ENCODE measurements at places on chromosomes 2 and 18.

DNA sequence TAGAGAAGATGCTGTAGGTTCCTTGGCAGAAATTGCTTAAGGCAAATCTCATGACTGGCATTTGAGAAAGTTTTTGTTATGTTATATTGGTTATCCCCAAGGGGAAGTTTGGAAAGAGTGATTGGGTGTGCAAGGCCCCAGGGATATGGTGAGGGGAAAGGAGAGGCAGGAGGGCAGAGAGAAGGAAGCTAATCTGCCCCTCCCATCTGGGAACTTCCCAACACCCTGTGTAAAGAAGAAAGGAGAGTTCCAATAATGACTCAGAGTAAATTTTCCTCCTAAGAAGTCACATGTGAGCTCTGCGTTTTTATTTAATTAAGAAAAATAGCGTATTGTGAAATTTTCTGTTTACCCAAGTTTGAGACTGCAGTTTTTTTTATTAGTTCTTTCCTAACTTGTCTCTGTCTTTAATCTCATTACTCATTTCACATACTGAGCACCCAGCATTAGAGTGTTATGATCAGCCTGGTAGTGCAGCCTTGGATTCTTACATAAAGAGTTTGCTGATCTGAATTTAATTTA lies 3.1 kb upstream of the KYNU start:
- no peak overlapping the region for H3K27ac ChIP-seq
- no peaks in the 10 kb centered on the region for H3K27me3 ChIP-seq
- no peaks in the 10 kb centered on the region for H3K4me1 ChIP-seq
- no peak overlapping the region for H3K4me3 ChIP-seq

DNA sequence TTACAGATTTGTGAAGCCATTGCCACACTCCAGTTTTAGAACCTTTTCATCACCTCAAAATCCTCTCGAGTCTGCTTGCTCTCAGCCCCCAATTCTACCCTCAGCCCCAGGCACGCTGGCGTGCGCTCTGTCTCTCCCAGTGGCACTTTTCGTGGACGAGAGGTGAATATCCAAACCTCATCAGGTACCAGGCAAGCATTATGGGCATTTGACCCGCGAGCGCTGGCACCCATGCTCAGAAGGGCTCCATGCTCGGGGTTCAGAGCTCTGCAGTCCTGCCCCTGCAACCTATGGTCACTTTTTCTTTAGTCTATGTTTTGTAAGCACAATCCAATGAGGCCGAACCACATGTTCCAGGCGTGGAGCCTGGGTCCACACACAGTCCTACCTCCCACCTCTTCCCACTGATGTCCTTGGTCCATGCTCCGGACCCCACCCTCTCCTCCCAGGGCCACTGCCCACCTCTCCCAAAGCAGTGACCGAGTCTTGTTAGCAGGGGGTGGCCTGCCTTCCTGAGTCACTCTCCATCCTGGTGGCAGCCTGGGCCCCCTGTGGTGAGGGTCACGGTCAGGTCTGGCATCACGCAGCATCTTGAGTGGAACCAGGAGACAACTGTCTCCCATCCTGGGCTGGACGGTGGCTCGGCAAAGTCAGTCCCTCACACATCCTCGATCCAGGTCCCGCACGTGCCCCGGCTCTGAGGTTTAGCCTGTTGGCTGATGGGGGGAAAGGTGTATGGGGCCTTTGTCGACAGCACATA lies 256.9 kb downstream of the NDUFA10 start:
- H3K27me3 ChIP-seq, result peaks cover 4% of the 10 kb centered on the region
- H3K27ac ChIP-seq, result no peak overlapping the region
- no peak for DNase-seq
- no peaks in the 10 kb centered on the region for H3K36me3 ChIP-seq
- no peak overlapping the region for H3K4me3 ChIP-seq
- no peaks in the 10 kb centered on the region for H3K4me1 ChIP-seq

- no peaks in the 10 kb centered on the region for H3K4me1 ChIP-seq
- no peak for DNase-seq
- no peak within 1 kb of the TSS for H3K4me3 ChIP-seq
- no peaks in the 10 kb centered on the region for H3K27me3 ChIP-seq
Measured at GRCh38 chr2:75199428-75200011, at the start of gene TACR1. Gene TACR1, minus strand, starts transcription at chr2:75199520. Its CDS starts 586 bp downstream, at chr2:75198934.

- no peak overlapping the region for H3K4me3 ChIP-seq
- H3K4me1 ChIP-seq, result no peaks in the 10 kb centered on the region
- H3K36me3 ChIP-seq, result no peaks in the 10 kb centered on the region
- H3K27me3 ChIP-seq, result no peaks in the 10 kb centered on the region
Measured at GRCh38 chr2:174490051-174490450, 3.2 kb upstream of the GPR155 start.

GRCh38 chr18:38539856-38540255 lies 974.3 kb upstream of the CELF4 start:
- no peaks in the 10 kb centered on the region for H3K4me1 ChIP-seq
- no peaks in the 10 kb centered on the region for H3K27me3 ChIP-seq
- no peak for DNase-seq
- no peaks in the 10 kb centered on the region for H3K36me3 ChIP-seq
- H3K27ac ChIP-seq, result no peak overlapping the region

- H3K4me3 ChIP-seq, result no peak overlapping the region
- no peak overlapping the region for H3K27ac ChIP-seq
- H3K4me1 ChIP-seq, result no peaks in the 10 kb centered on the region
- DNase-seq, result peak; percentile 15
Measured at GRCh38 chr2:45674035-45674816, 22.8 kb downstream of the PRKCE start.

GRCh38 chr2:152062125-152063091 lies 36.4 kb downstream of the CACNB4 start:
- peak; percentile 30 for DNase-seq
- no peaks in the 10 kb centered on the region for H3K36me3 ChIP-seq
- H3K4me1 ChIP-seq, result peaks cover 10% of the 10 kb centered on the region
- H3K4me3 ChIP-seq, result no peak overlapping the region
- no peaks in the 10 kb centered on the region for H3K27me3 ChIP-seq
- no peak overlapping the region for H3K27ac ChIP-seq

DNA sequence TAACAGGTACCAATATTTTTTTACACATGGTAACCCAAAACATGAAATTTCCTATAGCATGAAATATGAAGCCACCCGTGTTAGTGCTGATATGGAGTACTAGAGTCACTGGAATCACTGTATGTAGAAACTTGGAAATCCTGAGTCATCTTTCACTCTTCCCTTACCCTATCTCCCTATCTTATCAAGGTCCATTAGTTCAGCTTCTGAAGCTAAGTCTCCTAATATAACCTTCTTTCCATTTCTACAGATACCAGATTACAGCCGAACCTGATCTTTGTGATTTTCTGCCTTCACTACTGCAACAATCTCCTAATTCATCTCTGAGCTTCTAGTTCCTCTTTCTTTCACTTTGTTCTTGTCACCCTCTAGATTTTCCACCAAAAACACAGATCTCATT lies 59.0 kb downstream of the SEPTIN10 start:
- no peaks in the 10 kb centered on the region for H3K27me3 ChIP-seq
- no peak overlapping the region for H3K4me3 ChIP-seq
- no peak overlapping the region for H3K27ac ChIP-seq
- no peaks in the 10 kb centered on the region for H3K4me1 ChIP-seq
- DNase-seq, result no peak

- no peaks in the 10 kb centered on the region for H3K4me1 ChIP-seq
- H3K36me3 ChIP-seq, result no peaks in the 10 kb centered on the region
- no peak overlapping the region for H3K27ac ChIP-seq
- no peaks in the 10 kb centered on the region for H3K27me3 ChIP-seq
- 0 out of 2 replicates have a peak overlapping the region, but pooled peaks have one; percentile 18 for H3K4me3 ChIP-seq
Measured at GRCh38 chr2:181683518-181684453, 3.5 kb upstream of the NEUROD1 start.

DNA sequence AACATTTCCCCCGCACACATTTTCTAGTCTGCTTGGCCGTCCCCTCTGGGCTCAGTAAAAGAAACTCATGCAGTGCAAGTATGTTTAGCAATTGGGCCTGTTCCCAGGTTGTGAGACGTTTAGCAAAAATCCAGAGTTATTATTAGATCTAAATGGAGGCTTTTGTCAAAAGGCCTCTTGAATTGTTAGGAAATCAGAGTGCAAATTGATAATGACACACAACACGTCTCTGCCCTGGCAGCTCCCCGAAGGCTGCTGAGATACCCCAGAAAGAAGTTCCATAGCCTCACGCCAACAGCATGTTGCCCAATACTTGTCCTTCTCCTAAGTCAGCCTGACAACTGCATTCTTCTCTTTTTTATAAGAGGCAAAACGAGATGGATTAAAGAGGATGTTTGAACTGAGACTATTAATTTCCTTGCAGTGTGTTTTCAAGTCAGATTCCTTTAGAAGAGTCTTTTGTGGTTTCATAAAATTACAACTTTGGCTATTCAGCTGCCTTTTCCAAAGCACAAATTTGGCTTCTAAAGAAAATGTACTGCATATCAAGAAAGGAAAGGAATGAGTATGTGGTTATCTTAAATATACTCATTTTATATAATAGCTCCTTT lies 202.2 kb downstream of the TRIB2 start:
- no peaks in the 10 kb centered on the region for H3K27me3 ChIP-seq
- H3K4me3 ChIP-seq, result no peak overlapping the region
- peak overlapping the region; percentile 7 for H3K27ac ChIP-seq
- peaks cover 28% of the 10 kb centered on the region for H3K4me1 ChIP-seq
- no peaks in the 10 kb centered on the region for H3K36me3 ChIP-seq

DNA sequence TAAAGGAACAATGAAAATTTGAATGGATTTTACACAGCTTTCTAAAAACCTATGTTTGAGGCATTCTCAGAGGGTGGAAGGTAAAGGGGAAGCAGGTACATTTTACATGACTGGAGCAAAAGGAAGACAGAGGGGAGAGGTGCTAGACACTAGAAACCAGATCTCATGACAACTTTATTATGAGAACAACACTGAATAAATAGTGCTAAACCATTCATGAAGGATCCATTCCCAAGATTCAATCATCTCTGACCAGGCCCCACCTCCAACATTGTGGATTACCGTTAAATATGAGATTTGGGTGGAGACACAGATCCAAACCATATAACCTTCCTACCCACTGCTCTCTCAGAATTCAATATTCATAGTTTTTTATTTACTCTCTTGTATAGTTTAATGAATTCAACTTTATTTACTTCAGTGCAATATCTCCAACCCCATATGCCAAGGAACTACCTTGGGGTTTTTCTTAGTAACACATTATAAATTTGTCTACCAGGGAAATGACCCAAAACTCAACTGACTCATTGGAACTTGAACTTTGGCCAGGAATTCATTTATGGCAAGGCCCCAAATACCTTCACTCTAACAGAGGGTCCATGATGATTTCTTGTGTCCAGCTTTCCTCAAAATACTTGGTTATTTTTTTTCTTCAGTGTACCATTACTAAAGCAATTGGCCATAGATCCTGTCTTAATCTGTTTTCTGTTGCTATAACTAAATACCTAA lies 317.8 kb downstream of the GULP1 start:
- DNase-seq, result no peak
- no peak overlapping the region for H3K4me3 ChIP-seq
- H3K4me1 ChIP-seq, result no peaks in the 10 kb centered on the region
- H3K36me3 ChIP-seq, result no peaks in the 10 kb centered on the region
- no peak overlapping the region for H3K27ac ChIP-seq

- H3K4me1 ChIP-seq, result no peaks in the 10 kb centered on the region
- H3K36me3 ChIP-seq, result peaks cover 20% of the 10 kb centered on the region
- no peak overlapping the region for H3K4me3 ChIP-seq
- no peak overlapping the region for H3K27ac ChIP-seq
Measured at GRCh38 chr18:48667276-48668254, 128.7 kb downstream of the CTIF start.
